CD4-positive, alpha-beta T cell treated with Interleukin-10 for 1 hour (primary cell): ENCODE measurements at places on chromosomes 1 and 21.

GRCh38 chr1:170791941-170792340 lies 128.0 kb downstream of the PRRX1 start:
- no peak for DNase-seq

DNA sequence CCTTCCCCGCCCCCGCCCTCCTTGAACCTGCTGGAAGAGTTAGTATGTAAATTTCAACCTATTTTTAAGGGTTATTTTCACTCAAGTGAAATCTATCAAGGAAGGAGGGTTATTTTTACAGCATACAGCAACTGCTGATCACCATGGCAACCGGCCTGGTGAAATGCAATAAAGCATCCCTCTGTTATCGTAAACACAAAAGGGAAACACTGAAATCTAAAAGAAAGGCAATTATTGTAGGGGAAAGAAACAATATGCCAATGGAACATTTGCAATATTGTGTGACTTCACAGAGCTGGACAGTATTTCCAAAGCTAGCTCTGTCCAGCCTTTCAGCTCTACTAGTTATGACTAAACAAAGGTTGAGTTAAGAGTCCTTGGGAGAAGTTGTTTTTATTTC lies 588.3 kb upstream of the PBX1 start:
- DNase-seq = no peak

- no peak for DNase-seq
Measured at GRCh38 chr21:26553898-26554297, 19.2 kb downstream of the CYYR1 start.

DNA sequence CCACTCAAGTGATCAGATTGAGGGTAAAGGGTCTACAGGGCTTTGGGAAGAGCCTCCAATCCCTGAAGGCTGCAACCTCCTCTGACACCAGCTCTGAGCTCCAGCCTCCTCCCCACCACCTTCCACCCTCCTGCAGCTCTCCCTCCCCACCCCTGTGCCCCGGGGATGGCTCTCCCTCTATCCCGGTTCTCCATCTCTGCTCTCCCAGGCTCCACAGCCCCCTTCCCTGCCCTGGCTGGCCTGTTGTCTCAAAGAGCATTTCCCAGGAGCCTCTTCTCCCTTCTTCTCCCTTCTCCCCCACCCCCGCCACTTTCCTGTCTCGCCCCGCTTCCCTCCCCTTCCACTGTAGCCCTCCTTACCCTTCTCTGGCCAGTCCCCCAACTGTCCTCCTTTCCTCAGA lies 1.1 kb downstream of the PLEKHA6 start:
- DNase-seq = no peak

GRCh38 chr1:229736376-229736775 lies 110.3 kb downstream of the URB2 start:
- no peak for DNase-seq

GRCh38 chr1:46991083-46991923 lies 32.2 kb upstream of the CYP4X1 start:
- no peak for DNase-seq

GRCh38 chr1:167196166-167196565 lies 24.5 kb upstream of the POU2F1 start:
- DNase-seq = no peak
